NCI-H2029 (cell line): ENCODE measurements at places on chromosomes 5 and 9.

GRCh38 chr5:74627646-74628279 lies 12.8 kb downstream of the ENC1 start:
- DNase-seq, result no peak

- no peak for DNase-seq
Observed at GRCh38 chr9:132743931-132744479, 73.7 kb downstream of the GTF3C4 start.

GRCh38 chr9:69207503-69207902 lies 33.4 kb downstream of the TJP2 start:
- no peak for DNase-seq

GRCh38 chr5:155773680-155774079 lies 553.3 kb upstream of the SGCD start:
- no peak for DNase-seq

GRCh38 chr5:142864290-142865260 lies 94.4 kb downstream of the ARHGAP26 start:
- DNase-seq, result no peak

DNA sequence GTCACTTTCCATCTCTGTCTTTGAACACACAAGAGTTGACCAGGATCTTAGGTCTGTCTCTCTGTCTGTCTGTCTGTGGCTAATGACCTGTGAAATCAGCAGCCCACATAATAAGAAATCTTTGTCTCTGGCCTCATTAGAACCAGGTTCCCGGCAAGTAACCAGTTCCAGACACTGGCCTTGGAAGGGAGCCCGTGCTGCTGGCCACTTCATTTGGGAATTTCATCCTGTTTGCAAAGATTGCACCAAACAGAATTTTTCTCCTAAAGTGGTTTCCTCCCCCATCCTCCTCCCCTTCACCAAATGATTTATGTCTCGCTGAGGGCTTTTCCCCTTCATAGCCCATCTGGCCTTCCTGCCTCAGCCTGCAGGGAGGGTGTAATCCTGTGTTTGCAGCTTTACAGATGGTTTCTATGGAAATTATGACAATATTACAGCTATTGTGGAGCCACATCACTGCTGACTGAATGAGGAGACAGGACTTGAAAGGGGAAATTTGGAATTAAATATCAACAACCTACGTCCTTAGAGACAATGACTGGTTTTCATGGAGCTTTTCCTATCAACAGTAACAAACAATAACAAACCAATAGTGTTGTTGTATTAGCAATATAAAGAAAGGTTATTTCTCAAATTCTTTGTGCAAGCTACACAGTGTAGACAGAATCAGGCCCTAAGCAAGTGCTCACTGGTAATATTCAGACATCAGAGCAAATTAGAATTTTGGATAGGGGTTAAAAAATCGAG lies 25.7 kb downstream of the DPYSL3 start:
- peak; percentile 98 for DNase-seq

GRCh38 chr9:22046243-22046885 lies 37.3 kb upstream of the CDKN2B start:
- DNase-seq, result no peak

DNA sequence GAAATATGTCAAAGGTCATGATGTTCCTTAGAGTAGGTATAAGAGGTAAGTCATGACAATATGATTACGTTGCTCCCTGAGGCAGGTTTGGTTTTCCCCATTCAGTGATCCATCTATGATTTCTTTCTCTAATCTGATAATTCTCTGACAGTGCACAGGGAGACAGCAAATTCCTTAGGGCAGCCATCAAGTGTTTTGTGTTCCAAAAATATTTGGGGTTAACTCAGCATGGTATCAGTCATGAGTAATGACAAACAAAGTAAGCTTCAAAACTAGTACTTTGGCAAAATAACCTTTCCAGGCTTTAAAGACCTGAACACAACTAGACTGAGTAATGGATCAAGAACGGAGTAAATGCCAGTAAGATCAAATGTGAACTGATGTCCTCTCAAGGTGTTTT lies 55.3 kb upstream of the SPATA31E1 start:
- DNase-seq, result no peak

DNA sequence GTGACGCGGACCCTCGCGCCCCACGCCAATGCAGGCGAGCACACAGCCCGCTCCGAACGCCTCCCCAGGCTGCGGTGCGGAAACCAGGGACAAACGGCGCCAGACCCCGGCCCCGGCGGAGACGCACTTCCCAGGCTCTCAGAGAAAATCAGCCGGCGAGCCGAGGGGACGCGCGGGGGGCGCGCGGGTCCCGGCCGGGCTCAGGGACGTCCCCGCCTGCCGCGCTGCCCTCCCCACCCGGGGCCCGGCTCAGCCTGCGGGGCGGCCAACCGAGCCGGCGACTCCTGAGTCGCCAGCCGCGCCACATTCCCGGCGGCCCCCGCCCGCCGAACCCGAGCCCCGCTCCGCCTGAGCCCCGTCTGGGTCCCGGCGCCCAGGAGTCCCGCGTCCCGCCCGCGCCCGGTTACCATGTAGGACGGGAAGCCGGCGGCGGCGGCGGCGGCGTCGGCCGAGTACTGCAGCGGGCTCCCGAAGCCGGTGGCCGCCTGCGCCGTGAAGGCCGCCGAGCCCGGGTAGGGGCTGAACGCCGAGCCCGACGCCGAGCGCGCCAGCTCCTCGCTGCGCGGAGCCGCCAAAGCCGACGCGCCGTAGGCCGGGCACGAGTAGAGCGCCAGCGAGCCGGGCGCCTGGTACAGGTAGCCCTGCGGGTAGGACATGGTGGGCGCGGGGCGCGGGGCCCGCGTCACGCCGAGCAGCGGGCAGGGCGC lies 566 bp downstream of the IRX2 start:
- peak; percentile 8 for DNase-seq
